ENCODE measurements at places on chromosomes 11 and 22.

DNA sequence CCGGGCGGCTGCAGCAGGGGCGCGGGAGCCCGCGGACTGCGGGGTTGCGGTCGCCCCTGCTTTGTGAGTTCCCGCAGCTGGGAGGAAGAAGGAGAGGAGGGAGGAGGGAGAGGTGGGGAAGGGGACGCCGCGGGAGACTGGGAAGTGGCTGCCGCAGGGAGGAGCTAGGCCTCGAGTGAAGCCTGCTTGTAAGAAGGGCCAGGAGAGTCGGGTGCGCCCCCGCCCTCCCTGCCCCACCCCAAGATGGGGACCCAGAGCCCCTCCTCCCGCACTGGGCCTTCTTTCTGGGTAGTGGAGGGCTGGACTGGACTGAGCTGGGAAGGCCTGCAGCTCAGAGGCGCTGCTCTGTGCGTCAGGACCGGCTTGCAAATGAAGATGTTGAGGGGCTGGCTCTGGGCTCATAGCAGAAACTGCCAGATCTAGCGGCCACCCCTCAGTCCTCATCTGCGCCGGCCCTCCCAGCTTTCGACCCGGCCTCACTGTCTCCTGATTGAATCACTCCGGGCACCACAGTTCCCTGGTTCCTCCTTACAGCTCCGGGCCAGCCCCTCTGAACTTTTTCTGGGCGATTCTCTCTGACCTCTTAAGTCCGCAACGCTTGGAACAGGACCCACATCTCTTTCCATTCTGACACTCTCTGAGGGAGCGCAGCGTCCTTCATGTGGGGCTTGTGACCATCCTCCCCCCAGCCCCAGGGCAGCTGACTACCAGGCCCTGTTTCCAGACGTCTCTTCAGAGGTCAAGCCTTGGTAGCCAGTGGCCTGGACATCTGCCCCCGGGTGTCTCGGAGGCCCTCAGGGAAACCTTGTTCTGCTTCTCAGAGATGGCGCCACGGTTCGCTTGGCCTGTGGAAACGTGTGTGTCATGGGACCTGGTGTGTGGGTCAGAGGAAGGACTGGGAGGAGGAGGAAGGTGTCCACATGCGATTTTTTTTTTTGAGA, 21.9 kb downstream of the SERPINH1 start:
- no peak for DNase-seq

DNA sequence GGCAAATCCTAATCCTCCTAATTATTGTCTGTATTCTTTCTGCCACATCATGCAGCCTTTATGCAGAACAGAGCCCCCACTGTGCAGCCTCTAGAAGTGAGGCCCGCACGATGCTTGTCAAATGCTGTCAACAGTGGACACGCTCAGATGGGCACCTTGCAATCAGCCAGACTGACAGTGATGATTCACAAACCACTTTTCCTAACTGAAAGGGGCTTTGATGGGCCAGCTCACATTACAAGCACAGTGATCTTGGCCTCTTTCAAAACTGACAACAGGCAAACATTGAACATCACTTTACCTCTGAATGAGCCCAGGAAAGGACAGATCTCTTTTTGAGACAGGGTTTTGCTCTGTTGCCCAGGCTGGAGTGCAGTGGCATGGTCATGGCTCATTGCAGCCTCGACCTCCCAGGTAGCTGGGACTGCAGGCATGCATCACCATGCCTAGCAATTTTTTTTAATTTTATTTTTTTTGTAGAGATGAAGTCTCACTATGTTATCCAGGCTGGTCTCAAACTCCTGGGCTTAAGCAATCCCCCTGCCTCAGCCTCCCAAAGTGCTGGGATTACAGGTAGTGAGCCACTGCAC, 18.0 kb upstream of the E2F8 start:
- DNase-seq: no peak

DNA sequence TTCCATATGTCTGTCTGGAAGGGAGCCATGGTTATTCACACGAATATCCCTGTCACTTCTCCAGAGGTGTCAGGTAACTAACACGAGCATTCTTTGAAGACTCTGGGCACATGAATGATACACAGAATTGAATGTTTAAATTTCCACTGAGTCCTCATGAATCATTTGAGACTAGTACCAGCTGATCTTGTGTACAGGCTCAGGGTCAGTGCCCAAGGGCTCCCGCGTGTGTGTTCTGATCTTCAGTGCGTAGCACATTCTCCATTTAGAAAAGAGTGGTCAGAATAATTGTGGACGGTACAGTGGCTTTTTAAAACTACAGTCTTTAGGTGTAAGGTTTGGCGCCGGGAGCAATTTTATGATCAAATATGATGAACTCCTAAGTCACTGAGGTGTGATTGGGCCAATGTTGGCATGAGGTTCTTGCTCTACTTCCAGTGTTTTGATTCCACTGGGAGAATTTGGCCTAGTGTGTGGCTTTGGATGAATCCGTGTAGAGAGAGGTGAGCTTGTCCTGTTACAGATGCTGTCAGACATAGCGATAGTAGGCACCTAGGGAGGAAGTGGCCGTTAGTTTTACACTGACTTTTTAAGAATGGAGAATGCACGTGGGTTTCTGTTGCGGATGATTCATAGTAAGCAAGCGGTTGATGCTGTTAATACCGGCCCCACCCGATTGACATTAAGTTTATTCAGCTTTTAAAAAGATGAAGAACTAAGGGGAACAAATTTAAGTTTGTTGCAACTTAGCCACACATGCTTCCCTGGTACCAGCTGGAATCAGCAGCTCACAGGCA, 22.2 kb downstream of the NUP50 start:
- DNase-seq: no peak

DNA sequence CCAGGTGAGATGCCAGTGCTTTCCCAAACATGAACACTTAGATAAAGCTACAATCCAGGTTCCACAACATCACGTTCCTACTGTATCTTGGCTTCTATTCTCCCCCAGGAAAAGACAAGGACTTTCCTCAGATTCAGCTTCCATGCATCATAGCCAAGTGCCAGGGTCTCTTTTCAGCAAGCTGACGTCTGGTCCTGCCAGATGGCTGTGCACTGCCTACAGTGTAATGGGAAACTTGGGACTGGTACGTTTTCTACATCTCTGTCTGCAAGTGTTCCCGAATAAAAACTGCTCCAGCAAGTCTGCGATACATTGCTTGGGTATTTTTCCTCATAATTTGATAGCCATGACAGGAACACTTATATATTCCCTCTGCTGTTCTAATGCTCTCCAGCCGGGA, 412.5 kb downstream of the FAM181B start:
- DNase-seq: no peak

- DNase-seq: no peak
Observed at GRCh38 chr22:26990503-26991189, 333.3 kb downstream of the MIAT start.

DNA sequence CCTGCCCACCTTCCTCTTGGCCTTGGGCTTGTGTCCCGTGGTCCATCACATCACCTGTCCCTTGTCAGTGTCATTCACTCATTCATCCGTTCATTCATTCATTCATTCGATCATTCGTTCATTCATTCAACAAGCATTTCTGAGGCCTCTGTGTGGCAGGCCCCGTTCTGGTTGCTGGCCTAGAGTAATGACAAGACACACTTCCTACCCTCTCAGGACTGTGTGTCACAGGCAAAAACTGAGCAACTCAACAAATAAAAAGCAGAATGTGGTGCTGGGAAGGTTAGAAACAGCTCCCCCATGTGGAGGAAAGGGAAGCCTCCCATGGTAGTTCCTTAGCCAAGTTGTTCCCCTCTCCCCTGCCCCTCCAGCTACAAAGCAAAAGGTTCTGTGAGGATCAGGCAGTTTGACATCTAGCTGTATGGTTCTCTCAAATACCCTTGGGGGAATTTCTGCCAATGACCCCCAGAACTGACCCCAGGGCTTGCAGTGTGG, 1.6 kb upstream of the OMP start:
- peak; percentile 33 for DNase-seq

GRCh38 chr22:33656808-33657628, 263.3 kb downstream of the LARGE1 start:
- no peak for DNase-seq

DNA sequence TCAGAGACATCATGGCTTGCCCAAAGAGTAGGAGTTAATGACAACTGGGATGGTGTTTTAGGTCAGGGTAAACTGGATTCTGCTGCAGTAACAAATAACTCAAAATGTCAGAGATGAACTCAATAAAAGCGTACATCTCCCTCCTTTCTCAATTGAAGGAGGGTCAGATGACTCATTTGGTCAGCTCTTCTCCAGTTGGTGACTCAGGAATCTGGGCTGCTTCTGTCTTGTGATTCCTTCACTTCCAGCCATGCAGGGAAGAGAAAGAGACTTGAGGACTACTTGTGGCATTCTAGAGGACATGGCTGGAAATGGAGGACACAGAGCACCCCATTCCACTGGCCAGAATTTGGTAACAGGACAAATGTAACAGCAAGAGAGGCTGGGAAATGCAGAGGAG, 3.2 kb upstream of the SYT13 start:
- peak; percentile 63 for DNase-seq

DNA sequence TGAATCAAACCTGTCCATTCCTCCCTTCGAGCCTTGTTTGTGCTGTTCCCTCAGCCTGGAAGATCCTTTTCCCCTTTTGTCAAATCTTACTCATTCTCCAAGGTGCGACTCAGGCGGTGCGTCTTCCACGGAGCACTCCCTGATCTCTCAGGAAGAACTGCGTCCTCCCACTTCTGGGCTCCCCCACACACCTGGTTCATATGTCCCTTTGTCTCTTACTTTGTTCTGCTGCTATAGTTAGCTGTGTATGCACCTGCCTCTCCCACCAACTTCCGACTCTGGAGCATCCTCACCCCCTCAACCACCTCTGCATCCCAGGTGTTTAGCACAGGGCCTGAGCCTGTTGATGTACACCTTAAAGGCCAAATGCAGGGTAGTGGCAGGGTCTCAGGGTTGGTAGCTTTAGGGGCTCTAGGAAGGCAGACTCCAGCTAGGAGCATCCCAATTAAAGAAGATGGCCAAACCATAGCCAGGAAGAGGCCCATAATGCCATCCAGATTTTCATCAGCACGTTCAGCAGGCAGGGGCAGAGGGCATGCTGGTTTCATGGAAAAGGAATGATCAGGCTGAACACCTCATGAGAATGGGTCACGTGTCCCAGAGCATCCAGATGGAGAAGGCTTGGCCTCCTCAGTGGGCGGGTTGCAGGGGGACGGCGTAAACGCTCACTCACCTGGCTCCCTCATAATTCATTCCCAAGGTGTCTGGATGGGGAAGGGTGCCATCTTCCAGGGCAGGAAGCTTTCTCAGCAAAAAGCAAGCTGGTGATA, 20.1 kb downstream of the PTPN5 start:
- DNase-seq: no peak

- DNase-seq: peak; percentile 24
Observed at GRCh38 chr22:28442264-28442710, 237.4 kb downstream of the TTC28 start.

- DNase-seq: no peak
Observed at GRCh38 chr11:22407921-22408320, 69.7 kb downstream of the SLC17A6 start.

DNA sequence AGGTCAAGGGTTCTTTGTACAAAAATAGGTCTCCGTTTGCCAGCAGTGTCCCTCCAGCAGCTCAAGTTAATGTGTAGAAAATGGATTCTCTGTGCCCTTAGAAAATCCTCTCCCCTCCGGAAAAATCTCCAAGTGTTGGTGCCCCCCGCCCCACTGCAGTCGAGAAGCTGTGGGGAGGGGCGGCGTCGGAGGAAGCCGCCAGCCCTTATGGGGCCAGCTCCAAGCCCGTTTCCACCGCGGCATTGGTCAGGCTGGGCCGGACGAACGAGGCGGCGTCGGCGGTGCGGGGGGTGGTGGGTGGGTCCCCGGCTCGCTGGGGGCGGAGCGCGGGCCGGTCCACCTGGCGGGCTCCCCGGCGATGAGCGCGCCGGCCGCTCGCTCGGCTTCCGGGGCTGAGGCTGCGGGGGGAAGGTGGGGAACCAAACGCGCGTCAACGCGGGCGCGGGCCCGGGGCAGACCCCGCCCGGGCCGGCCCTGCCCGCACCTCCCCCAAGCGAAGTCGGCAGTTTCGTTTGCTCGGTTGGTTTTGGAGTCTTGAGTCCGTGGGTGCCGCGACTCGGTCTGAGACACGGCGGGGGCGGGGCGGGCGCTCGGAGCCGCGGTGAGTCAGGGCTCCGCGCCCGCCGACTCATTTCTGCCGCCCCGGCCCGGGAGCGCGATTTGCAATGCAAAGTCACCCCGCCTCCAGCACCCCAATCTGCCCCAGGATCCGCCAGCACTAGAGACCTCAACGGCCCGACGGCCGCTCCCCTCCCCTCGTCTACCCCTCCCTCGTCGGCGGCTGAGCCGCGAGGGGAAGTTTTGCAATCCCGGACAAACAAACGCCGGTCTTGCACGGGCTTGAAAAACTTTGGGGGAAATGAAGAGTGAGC, 1.4 kb downstream of the ASCL2 start:
- DNase-seq: peak; percentile 57

GRCh38 chr11:28257761-28258160, 149.6 kb downstream of the METTL15 start:
- DNase-seq: no peak

GRCh38 chr22:42933485-42934091, 76.5 kb upstream of the ARFGAP3 start:
- peak; percentile 78 for DNase-seq

- DNase-seq: no peak
Observed at GRCh38 chr11:34278693-34279297, 79.0 kb downstream of the ABTB2 start.

DNA sequence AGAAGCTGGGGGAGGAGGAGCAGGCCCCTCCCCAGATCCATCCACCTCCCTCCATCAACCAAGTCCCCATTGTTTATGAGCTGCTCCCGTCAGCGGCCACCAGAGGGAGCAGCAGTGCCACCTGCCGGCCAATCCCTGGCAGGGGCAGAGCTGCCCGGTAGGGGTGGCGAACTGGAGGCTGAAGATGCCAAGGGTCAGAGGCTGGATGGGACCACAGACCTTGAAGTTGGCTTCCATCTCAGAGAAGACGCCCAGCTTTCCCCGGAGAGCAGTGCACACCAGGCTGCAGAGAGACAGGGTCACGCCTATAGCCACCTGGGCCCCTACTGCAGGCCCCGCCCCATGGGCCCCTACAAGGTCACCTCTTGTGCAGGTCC, 3.6 kb downstream of the FIBP start:
- DNase-seq: peak; percentile 77

GRCh38 chr11:68330700-68331337, 18.4 kb downstream of the LRP5 start:
- DNase-seq: no peak

- no peak for DNase-seq
Observed at GRCh38 chr11:73939096-73939495, 11.7 kb upstream of the DNAJB13 start.

DNA sequence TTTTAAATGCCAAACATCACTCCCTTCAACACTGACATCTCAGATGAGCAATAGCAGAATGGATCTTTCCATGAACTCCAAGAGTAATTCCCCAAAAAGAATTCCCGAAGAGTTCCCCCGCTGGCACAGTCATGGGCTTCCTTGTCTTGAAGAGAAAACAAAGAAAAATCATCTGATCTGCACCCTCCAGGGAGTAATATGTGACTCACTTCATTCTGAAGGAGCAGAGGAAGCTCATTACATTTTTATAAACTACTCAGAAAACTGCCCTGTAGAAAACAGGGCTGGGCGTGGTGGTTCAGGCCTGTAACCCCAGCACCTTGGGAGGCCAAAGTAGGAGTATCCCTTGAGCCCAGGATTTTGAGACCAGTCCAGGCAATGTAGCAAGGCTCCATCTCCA, 35.7 kb downstream of the CELSR1 start:
- DNase-seq: peak; percentile 65

GRCh38 chr22:33438273-33438672, 380.1 kb upstream of the SYN3 start:
- DNase-seq: peak; percentile 7

- peak; percentile 51 for DNase-seq
Observed at GRCh38 chr11:112279901-112280267, 19.2 kb upstream of the PLET1 start.

- no peak for DNase-seq
Observed at GRCh38 chr22:35514366-35514765, 26.3 kb upstream of the RASD2 start.

GRCh38 chr11:1453611-1454034, 33.0 kb downstream of the MOB2 start:
- no peak for DNase-seq
